ENCODE measurements at places on chromosomes 6 and 20.

DNA sequence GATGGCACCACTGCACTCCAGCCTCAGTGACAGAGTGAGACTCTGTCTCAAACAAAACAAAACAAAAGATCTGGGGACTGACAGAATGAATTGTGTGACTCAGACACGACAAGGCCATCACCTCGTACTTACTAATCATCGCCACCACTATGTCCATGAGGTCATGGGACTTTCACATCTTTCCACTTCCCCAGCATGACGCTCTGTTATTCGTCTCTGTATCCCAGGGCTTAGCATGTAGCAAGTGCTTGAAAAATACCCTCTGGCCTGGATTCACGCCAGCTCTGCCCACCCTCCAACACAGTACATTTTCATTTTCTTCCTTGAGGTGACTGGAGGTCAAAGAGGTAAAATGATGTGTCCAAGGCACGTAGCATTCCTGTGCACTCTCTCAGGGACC is 27.8 kb downstream of the FGD2 start:
- no peak for DNase-seq

DNA sequence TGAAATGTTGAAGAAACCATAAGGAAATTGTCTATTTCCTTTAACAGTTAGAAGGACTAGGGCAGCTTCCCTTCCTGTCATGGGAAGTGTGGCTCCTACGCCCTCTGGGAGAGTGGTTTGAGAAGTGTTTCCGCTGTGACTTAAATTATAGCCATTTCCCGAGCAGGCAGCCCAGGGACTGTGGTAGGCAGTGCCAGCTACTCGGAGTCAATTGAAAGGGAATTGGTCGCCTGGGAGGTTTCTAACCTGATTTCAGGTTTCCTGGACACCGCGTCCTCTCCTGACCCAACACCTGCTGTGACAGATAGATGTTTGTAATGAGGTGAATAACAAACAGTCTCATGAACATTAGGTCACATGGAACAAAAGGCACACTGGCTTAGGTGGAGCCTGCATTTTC is 256.1 kb upstream of the PLCB4 start:
- no peak for DNase-seq

DNA sequence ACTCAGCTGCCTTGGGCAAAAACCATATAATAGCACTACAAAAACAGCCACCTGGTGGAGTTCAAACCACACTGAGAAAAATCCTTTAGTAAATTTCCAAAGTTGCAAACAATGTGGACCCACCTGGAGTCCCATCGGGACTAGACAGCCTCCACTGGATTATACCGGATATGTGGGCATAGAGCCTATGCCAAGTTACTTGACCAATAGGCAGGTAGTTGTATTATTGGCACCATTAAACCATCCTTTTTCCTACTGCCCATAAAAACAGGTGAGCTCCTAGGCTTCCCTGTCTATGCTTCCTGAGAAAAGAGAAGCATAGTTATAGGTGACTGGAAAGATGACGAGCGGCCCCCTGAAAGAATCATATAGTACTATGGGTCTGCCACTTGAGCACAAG is 51.7 kb upstream of the ADGRF4 start:
- no peak for DNase-seq

DNA sequence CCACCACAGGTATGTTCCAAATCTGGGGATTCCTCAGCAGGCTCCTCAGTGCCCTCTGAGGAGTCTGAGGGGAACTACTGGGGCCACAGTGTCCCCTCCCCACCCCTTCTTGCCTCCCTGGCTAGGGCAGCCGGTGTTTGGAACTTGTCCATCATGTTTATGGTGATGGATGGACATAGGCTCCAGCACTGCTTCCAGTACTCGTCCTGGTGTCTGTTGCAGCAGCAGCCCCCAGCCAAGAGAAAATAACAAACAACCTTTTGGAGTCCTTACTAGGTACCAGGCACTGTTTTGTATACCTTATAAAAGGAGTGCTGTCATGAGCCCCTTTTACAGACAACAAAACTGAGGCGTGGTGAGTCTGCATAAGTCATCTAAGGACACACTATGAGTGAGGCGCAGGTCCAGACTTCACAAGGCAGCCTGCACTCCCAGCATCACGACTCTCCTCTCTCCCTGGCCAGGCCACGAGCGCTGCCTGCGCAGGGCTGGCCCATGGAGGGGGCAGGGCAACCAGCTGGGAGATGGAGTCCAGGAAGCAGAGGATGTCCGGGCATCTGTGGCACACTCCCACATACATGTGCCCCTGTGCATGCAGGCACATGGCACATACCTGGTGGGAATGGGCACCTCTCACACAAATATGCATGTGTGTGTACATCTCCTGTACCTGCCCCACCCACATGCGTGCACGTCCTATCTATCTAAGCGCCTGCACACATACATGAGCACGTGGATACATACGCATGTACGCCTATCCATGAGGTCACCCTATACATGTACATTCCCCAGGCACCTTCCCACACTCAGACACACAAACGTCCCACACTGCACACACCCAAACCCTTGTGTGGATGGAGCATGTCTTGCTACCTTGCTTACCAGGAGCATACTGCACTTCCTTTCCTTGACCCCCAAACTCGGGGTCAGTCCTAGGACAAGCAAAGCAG is 152.7 kb downstream of the VEGFA start:
- no peak for DNase-seq

DNA sequence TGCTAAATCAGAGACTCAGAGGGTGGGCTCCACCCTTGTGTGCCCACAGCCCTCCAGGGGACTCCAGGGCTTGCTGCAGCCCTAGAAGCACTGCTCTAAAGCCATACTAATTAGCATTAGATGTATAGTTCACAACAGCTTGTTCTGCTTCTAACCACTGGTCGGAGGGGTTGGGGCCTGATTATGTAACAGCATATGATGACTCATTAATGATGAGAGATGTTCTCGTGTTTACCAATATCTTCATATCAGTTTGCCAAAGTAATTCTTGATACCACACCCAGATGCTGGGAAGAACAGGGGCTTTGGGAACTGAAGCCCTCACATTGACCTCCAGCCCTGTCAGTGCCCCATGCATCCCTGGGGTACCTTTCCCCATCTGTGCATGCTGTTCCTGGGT is 104.1 kb upstream of the FOXA2 start:
- no peak for DNase-seq

GRCh38 chr6:10080561-10080960 is 334.3 kb downstream of the TFAP2A start:
- no peak for DNase-seq
